A172 (cell line): ENCODE measurements at places on chromosomes 2 and 18. TPM values are rescaled to one million over a fixed set of nuclear protein-coding genes. Genes with fewer than 3 reads are reported as not detected.

CAPG gene
- total RNA-seq = 659 and 712 TPM in 2 replicates

TEKT4 gene
- total RNA-seq = not detected in 2 replicates

IL36RN gene
- total RNA-seq = not detected in 2 replicates

GKN1 gene
- not detected in 2 replicates for total RNA-seq

KRTCAP3 gene
- not detected in 2 replicates for total RNA-seq

EGR4 gene
- not detected in 2 replicates for total RNA-seq

HOXD8 gene
- total RNA-seq = 11.6 and 20.4 TPM in 2 replicates

SLC5A7 gene
- not detected in 2 replicates for total RNA-seq

CGREF1 gene
- 0.17 and 0.40 TPM in 2 replicates for total RNA-seq

IL36A gene
- total RNA-seq = not detected in 2 replicates

IL37 gene
- total RNA-seq = not detected in 2 replicates

GMPPA gene
- 52.5 and 54.7 TPM in 2 replicates for total RNA-seq

RRM2 gene
- total RNA-seq = 130 and 137 TPM in 2 replicates

FTCDNL1 gene
- 2.9 and 4.2 TPM in 2 replicates for total RNA-seq

CCL20 gene
- not detected in 2 replicates for total RNA-seq

PLCD4 gene
- total RNA-seq = 1.3 and 6.9 TPM in 2 replicates

FAM110C gene
- total RNA-seq = not detected in 2 replicates

REG1B gene
- not detected in 2 replicates for total RNA-seq

LONRF2 gene
- 5.0 and 6.0 TPM in 2 replicates for total RNA-seq

PRKAG3 gene
- not detected in 2 replicates for total RNA-seq

RNF144A gene
- total RNA-seq = 11.4 and 12.3 TPM in 2 replicates

DOK6 gene
- total RNA-seq = not detected in 2 replicates

UGT1A4 gene
- total RNA-seq = not detected in 2 replicates

CAPN14 gene
- not detected in 2 replicates for total RNA-seq

CYP26B1 gene
- 0.02 and 0.12 TPM in 2 replicates for total RNA-seq

SLC19A3 gene
- 0.07 and 0.10 TPM in 2 replicates for total RNA-seq

LRATD1 gene
- total RNA-seq = not detected in 2 replicates

MPP4 gene
- 6.8 and 8.0 TPM in 2 replicates for total RNA-seq

KCNS3 gene
- 4.4 and 7.3 TPM in 2 replicates for total RNA-seq

FSHR gene
- not detected in 2 replicates for total RNA-seq
